ENCODE measurements at places on chromosomes 11 and 22.

DNA sequence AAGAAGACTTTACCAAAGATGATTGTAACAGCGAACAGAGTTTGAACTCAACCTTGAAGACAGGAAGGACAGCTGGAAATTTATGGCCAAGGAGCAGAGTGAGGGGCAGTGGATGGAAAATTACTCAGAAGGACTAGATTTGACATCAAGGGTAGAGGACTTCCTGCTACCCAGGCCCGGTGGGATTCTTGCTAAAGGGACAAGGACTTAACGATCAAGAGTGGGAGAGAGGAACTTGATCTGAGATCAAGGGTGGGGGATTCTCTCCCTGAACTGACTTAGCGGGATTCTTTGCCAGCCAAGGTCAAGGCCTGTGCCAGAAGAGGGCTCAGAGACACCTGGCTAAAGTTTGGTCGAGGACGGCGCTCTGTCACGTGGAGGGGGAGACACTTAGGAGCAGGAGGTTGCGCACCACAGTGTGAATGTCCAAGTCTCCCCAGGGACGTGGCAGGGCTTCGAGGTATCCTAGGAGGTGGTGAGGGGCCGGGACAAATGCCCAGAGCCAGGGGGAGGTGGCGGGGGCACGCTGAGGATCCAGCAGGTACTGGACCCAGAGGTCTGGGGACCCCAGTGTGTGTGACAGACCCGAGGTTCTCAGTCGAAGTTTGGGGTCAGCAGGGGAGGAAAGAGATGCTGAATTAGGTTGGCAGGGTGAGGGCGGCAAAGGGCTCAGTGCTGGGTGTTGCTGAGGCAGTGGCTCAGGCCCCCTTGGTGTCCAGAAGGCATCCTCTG, 46.1 kb upstream of the SHISAL1 start:
- no peak for DNase-seq

GRCh38 chr11:17775507-17776211, 41.1 kb downstream of the KCNC1 start:
- DNase-seq, result no peak

GRCh38 chr11:119491753-119492510, 69.0 kb upstream of the THY1 start:
- DNase-seq, result no peak

GRCh38 chr11:70580036-70580805, 181.9 kb downstream of the CTTN start:
- no peak for DNase-seq

- DNase-seq, result no peak
Observed at GRCh38 chr11:73577496-73577917, 20.4 kb downstream of the FAM168A start.

- no peak for DNase-seq
Observed at GRCh38 chr11:27388869-27389268, 25.9 kb upstream of the CCDC34 start.

DNA sequence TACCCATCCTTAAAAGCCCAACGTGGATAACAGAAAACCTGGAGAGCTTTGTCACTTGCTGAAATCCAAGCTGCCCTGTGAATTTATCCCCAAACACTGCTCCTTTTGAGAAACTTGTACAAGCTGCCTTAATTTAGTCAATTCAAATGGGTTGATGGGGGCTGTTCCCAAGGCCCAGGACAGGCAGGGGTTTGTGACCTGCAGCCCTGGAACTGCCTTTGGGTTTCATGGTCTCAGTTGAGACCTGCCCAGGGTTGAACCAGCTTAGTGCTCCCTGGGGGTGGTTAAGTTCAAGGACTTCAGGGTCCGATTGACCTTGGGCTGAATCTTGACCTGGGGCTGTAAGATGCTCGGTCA, 112.1 kb upstream of the OR4B1 start:
- no peak for DNase-seq

GRCh38 chr11:84865257-84865656, 761.9 kb downstream of the DLG2 start:
- DNase-seq, result no peak

DNA sequence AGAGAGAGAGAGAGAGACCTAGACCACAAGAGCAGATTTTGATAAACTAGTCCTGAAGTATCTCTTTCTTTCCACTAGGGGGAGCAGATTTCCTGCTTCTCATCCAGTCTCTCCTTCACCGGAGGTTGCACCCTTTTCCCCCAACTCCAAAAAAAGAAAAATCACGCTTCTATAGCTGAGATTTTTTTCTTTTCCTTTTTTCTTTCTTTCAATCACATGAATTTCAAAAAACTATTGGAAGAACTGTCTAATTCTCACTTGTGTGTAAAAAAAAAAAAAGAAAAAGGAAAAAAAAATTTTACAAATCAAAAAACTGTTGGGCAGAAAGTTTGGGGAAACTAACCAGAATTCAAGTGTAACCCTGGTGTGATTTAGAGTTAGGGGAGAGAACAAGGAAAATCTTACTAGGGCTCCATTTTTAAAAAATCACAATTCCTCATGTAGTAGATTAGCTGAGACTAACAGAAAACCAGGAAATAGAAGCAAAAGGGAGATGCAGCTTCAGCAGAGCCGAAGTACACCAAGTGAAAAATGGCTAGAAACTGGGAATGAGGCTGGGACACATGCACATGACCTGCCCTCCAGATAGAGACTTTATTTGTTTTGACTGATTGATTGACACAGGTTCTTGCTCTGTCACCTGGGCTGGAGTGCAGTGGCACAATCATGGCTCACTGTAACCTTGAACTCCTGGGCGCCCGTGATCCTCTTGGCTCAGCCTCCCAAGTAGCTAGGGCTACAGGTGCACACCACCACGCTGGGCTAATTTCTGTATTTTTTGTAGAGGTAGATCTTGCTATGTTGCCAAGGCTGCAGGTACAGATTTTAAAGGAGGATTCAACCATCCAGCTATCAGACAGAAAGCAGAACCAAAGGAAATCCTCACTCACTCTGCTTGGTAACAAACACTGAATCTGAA, 27.1 kb downstream of the SDHD start:
- DNase-seq, result peak; percentile 54

DNA sequence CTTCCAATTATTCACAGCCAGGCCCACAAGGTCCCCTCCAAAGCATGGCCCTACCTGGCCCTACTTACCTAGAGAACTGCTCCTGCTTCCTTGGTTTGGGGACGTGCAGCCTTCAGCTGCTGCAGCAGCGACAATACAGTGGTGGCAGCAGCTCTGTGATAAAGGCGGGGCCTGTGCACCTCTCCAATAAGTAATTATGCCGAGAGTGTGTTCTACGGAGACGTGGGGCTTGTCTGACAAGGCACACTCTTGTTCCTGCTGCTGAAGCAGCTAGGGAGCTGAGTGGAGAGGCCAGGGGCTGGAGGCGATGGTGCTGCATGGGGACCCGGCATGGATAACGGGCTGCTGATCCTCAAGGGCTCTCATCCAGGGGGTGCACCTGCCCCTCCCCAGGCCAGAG, 98.0 kb upstream of the THY1 start:
- DNase-seq, result no peak

DNA sequence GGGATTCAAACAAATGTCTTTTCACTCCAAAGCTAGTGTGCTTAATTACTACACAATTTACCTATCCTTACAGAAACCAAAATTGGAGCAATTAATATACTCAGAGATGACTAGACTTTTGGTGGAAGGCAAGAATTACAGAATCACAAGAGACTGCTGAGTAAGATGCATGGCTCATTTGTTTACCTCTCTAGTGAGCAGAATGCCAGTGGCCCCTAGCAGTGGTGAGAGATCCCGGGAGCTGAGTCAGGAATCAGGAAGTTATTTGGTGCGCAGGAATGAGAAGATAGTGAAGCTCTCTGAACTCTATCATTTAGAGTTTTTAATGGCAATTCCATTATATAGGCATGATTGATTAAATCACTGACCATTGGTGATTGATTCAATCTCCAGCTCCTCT, 188.9 kb upstream of the SESN3 start:
- DNase-seq, result no peak

DNA sequence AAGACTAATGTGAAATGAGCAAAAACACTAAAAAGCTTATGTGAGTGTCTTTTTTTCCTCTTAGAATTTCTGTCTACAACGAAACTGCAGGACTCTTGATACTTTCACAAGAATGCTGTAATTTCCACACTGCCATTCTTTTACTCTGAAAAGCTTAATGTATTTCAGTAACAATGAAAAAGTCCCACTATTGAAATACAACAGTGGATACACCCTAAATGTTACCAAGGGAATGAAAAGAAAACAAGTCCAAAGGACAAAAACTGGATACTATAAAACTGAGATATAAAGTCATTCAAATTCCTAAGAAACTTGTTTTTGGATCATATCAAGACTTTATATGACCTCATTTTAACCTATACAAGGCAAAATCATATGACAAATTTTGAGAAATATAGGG, 77.4 kb downstream of the SOX6 start:
- DNase-seq, result no peak

- no peak for DNase-seq
Observed at GRCh38 chr11:94664346-94664745, 97.2 kb downstream of the PIWIL4 start.

GRCh38 chr22:49448526-49448925, 379.1 kb downstream of the BRD1 start:
- DNase-seq, result no peak

DNA sequence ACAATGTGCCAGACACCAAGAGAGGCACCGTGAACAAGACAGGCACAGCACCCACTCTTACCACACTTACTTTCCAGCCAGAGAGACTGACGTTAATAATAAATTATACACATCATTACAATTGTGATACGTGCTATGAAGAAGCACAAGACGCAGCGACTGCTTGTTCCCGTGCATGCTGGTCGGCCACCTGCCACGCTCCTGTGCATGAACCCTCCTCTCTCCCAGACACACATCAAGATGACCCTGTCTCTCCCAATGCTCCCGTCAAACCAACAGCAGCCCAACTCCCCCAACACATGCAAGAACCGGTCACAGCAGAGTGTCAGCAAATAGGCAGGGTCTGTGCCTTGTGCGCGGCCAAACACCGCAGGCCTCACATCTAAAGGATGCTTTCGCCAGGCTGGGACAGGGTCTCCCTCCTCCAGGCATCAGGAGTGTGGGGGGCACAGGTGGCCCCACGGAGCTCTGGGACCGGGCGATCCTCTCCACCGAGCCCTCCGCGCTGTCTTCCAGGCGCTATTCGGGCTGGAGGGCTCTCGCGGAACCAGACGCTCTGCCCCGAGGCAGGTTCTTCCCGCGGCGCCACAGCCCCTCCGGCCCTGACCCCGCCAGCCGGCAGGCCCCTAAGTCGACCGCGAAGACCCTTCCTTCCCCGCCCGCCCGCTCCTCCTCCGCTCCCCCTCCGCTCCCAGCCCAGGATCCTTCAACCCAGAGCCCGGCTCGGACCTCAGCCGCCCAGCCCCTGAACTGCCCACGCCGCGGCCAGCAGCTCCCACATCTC, 533 bp downstream of the SERGEF start:
- peak; percentile 45 for DNase-seq

- peak; percentile 37 for DNase-seq
Observed at GRCh38 chr11:22920939-22921565, 60.8 kb upstream of the CCDC179 start.

DNA sequence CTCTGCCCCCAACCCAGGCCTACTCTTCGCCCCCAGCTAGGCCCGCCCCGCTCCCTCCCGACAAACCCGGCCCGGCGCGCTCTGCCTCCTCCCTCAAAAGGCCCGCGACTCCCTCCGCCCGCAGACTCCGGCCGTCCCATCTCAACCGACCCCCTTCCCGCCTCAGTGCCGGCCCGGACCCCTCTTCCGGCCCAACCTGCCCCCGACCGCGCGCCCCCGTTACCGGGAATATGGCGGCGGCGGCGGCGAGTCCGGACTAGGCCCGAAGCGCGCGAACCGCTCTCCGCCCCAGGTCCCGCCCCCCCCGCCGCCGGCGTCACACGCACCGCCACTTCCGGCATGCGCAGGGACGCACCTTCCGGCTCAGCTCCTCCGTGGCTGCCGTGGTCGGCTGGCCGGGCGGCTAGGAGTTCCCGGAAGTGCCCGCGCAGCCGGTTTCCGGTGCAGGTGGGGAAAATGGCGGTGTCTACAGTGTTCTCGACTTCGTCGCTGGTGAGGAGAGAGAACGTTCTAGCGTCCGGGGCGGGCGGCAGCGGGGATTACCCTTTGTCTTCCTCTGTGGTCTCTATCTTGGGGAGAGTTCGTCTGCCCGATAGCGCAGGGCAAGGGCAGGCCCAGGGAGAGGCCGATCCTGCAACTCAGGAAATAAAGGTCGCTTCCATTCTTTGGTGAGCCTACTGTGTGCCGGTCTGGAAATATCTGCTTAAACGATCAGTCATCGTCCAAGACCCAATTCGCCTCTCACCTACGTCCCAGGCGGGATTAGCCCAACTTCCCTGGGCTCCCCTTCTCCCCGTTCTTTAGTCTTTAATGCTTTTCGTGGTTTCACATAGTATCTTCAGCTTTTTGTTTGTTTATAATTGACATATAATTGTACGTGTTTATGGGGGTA, at the start of the genes CPSF7 and SDHAF2:
CPSF7 (minus strand) TSS at position 285 of the 892 bp plus-strand sequence. CDS start 740 bp downstream, outside the sequence.
SDHAF2 (plus strand) TSS at position 434 of the 892 bp plus-strand sequence; CDS start at position 457, 23 bp downstream.
- peak; percentile 89 for DNase-seq

DNA sequence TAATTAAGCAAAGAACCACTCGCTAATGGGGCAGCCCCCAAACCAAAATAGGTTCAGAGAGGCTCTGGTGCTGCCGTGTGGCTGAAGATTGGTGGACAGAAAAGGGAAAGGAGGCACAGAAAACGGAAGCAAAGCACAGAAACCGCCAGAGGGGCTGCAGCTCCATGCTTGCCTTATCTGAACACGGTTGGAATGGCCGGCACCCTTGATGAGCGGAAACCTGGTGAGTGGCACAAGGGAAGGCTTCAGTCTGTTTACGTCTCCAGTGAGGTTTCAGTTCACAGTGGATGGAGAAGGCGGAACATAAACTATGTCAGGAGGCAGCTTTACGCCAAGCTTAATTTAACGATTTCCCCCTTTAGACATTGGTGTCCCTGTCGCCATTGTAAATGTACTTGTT, 5.2 kb upstream of the PRR33 start:
- DNase-seq, result no peak

- DNase-seq, result no peak
Observed at GRCh38 chr11:86547727-86548126, 124.7 kb downstream of the ME3 start.

DNA sequence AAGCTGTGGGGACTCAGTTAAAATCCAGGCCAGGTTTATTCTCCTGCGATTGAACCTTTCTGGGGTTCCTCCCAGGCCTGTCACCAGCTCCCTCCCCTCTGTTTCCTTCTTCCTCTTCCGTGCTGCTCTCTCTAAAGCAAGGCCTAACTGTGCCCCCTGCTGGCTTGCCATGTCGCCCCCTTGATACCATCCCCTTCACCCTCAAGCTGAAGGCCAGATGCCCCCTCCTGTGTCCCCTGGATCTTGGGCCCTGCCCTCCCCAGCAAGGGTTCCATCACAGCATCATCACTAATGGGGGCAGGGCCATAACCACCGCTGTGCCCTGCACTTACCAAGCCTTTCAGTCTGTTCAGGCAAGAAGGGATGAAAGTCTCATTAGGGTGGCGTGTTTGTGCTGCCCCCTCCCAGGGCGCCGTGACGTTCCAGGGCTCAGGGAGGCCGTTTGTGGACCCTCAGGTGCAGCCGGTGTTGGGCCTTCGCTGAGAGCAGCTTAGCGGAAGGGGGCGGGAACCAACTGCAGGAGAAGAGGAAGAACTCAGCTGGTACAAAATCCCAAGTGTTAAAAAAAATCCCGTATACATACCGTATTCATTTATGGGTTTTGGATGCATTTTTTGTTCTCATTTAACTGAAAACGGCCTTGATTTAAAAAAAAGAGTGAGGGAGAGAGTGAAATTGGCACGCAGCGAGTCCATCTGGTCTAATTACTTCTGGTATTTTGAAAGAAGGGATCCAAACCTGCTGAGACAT, 69.9 kb downstream of the MPPED1 start:
- peak; percentile 18 for DNase-seq

All from HepG2 (cell line).